ENCODE measurements at places on chromosomes 5 and 9. TPM values are rescaled to one million over a fixed set of nuclear protein-coding genes. Genes with fewer than 3 reads are reported as not detected.

UBTD2 gene
- total RNA-seq: 5.5 TPM

GRCh38 chr9:94921656-94922055 is 195.2 kb downstream of the AOPEP start:
- DNase-seq: no peak

DNA sequence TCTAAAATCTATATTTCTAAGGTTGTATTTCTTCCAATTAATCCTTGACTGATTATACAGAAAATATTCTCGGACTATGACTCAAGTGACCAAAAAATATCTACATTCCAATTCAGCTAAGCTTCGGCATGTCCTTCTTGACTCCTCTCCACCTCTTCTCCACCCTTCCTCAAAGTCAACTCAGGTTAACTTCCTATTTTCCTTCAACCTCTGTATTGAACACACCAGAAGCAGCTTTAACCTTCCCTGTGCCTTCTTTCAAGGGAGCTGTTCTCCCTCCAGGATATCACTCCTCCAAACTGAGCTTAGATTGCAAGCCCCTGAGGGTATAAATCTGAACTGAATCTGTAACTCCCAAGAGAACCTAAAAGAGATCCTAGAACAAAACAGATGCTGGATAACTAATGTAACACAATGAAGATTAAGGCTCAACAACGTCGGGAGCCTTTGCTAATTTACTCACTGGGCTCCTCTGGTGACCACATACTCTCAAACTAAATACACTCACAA is 1.1 kb downstream of the SLCO4C1 start:
- DNase-seq: no peak

SPINK7 gene
- total RNA-seq: not detected

DNA sequence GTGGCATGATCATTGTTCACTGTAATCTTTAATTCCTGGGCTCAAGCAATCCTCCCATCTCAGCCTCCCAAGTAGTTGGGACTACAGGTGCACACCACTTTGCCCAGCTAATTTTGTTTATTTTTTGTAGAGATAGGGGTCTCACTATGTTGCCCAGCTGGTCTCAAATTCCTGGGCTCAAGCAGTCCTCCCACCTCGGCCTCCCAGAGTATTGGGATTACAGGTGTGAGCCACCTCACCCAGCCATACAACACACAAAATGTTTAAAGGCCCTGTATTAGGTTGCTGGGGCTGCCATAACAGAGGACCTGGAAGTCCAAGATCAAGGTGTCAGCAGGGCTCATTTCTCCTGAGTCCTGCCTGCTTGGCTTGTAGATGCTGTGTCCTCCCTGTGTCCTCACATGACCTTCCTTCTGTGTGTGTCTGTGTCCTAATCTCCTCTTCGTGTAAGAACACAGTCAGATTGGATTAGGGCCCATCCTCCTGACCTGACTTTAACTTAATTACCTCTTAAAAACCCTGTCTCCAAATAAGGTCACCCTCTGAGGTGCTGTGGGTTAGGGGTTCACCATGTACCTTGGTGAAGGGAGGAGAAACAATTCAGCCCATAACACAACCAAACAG is 5.4 kb downstream of the UBE2QL1 start:
- DNase-seq: no peak

- DNase-seq: no peak
Measured at GRCh38 chr5:142170254-142170953, 61.8 kb downstream of the NDFIP1 start.

DNA sequence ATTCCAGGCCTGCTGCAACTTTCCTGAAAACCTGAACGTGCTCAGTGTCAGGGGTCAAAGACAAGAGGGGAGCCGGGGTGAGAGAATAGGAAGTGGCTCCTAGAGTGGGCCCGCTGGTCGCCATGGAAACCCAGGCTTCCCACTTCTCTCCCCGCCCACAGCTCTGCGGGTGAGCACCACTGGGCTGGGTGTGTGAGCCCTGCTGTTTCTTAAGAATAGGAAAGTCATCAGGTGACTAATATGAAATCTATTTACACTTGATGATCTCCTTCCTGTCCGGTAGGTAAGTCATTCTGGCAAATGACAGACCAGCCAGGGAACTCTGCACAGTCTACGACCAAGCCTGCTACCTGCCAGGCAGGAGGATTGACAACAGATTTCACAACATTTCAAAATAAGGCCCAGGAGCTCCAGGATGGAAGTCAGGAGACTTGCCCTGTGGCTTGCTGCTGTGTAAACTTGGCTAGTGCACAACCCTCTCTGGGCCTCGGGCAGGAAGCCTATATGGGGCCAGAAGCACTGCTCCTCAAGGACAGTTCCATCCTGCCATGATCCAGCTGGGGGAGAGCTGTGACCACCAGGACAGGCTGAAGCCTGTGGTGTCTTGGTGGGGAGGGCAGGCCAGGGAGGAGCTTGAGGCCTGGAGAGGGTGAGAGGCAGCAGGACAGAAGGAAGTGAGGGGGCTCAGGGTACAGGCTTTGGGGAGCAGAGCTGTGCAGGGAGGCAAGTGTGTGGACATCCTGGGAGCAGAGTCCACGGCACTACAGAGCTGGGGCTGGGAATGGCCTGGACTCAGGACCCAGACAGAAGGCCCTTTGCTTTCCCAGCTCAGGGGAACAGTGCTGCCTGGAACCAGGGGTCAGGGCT is 60.6 kb downstream of the SHB start:
- peak; percentile 66 for DNase-seq

DNA sequence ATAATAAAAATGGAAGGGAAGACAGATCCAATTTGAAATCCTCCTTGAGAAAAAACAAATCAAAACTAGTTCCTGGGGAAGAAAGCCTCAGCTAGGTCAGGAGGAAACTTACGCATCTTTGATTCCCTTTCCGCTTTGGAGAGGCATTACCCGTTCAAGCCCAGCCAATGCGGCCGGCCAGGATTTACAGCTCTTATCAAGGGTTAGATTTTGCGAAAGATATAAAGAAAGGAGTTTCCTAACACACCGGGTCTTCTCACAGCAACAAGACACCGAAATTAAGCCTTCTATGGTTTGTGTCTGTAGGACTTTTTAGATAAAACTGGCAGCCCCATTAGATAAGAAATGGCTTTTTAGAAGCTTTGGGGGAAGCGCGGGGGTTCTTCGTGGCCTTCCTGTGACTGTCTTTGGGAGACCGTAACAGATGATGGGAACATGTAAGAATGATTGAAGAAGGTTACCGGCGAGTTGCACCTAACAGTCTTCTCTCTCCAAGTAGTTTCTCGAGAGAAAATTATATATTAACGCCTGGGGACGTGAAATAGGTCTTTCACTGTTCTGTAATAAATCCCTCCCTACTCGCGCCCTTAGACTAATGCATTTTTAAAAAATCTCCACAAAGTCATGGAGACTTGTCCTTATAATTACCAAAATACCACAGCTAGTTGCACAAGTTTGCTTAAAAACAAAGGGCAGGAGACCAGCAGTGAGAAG is 1.3 kb upstream of the ISL1 start:
- no peak for DNase-seq

DNA sequence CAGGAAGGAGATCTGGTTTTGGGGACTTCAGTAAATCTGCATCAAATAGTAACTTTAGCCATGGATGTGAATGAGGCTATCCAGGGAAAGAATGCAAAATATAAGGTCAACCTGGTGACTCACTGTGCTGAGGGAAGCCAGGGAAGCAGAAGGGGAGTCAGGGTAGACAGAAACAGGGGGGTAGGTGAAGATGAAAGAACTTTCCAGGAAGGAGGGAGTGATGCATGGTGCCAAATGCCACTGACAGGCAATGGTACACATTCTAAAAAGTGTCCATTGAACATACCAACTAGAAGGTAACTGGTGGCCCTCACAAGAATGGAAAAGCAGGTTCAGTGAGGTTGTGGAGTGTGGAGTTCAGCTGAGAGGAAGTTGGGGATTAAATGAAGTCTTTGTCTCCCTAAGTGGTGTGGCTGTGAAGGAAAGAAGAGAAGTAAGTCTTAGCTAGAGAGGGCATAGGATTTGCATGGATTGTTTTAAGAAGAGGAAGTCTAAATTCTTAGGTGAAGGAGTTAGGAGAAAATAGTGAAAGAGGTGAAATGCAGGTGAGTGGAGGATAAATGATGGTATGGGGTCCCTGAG is 35.5 kb downstream of the PALM2AKAP2 start:
- DNase-seq: no peak

KIF24 gene
- total RNA-seq: 6.2 TPM

DNA sequence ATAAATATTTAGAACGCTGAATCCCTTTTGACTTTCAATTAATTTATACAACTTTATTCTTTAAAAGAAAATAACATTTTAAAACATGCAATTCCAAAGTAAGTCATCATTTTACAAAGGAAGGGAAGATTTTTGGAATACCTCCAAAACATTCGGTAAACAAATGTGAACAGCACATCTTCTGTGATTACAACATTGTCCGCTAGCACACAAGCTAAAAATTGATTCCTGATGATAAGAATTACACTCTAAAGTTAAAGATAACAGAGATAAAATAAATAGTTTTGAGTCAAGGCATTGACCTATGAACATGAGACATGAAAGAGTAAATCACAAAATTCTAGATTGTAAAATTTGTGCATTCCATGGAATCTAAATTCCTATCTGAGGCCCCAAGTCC is 56.2 kb upstream of the TRAF1 start:
- no peak for DNase-seq

GRCh38 chr5:149403923-149404745 is 25.0 kb upstream of the IL17B start:
- no peak for DNase-seq

DNA sequence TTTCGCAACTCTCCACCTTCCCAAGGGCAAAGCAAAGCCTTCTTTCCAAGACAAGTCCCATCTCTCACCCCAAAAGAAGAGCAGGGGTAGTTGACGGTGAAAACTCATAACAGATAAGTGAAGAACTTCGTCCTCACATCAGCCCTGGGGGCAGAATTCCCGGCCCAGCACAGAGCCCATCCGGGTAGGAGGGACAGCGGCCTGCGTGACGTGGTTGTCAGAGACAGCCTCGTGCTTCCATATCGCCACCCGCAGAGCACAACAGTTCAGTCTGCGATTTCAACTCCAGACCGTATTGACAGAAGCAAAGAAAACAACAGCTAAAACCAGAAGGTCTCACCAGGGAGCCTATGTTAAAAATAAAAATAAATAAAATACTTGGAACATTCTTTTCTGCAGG is 273.2 kb downstream of the SYK start:
- DNase-seq: no peak

DNA sequence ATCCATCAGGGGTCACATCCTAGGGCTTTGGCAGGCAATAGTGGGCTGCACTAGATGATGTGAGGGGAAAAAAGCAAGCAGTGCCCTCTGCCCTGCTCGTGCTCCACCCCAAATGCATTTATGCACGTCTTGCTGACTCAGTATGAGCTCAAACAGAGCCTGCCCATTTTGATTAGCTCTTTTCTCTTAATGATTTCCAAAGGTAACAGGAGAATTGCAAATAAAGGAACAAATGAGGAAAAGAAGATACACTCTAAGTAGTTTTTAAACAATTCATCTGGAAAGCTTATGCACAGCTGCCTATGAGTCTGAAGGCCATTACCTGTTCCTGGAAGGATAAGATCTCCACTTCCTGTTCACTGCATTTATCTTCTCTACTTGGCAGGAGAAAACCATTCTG is 364.2 kb downstream of the TMEM232 start:
- DNase-seq: no peak

GARIN3 gene
- 0.19 TPM for total RNA-seq
